Fibroblast of the aortic adventitia (primary cell): ENCODE measurements at places on chromosomes 1 and 21. TPM values are rescaled to one million over a fixed set of nuclear protein-coding genes. Genes with fewer than 3 reads are reported as not detected.

CAP1 gene
- total RNA-seq, result 68.1 and 376 TPM in 2 replicates

COL8A2 gene
- 11.0 and 20.9 TPM in 2 replicates for total RNA-seq

S100A8 gene
- not detected in 2 replicates for total RNA-seq

NUP210L gene
- total RNA-seq, result 0.09 TPM in 1 of 2 replicates, not detected in the other

AQP10 gene
- total RNA-seq, result not detected in 2 replicates

MRPL24 gene
- 19.0 and 42.8 TPM in 2 replicates for total RNA-seq

SPATA21 gene
- not detected in 2 replicates for total RNA-seq

SV2A gene
- 17.4 and 25.0 TPM in 2 replicates for total RNA-seq

CD244 gene
- 0.33 TPM in 1 of 2 replicates, not detected in the other for total RNA-seq

ARMH1 gene
- total RNA-seq, result 0.41 and 1.7 TPM in 2 replicates

GABRD gene
- not detected in 2 replicates for total RNA-seq

KIF14 gene
- 1.8 and 13.4 TPM in 2 replicates for total RNA-seq

KRTAP25-1 gene
- total RNA-seq, result not detected in 2 replicates

AGBL4 gene
- not detected in 2 replicates for total RNA-seq

NID1 gene
- 26.7 and 68.1 TPM in 2 replicates for total RNA-seq

RNF223 gene
- not detected in 2 replicates for total RNA-seq

TPTE gene
- total RNA-seq, result not detected in 2 replicates

C1orf141 gene
- 0.65 TPM in 1 of 2 replicates, not detected in the other for total RNA-seq

ITGB2 gene
- 0.09 TPM in 1 of 2 replicates, not detected in the other for total RNA-seq

CHRM3 gene
- total RNA-seq, result 0.09 TPM in 1 of 2 replicates, not detected in the other

GUCA2A gene
- not detected in 2 replicates for total RNA-seq

BMP8B gene
- total RNA-seq, result not detected in 2 replicates

MIXL1 gene
- total RNA-seq, result not detected in 2 replicates

ADGRL4 gene
- 12.3 and 139 TPM in 2 replicates for total RNA-seq

AMY1C gene
- total RNA-seq, result not detected in 2 replicates

SOX13 gene
- 3.3 and 5.1 TPM in 2 replicates for total RNA-seq

DCDC2B gene
- total RNA-seq, result not detected in 2 replicates

ELF3 gene
- total RNA-seq, result 0.09 TPM in 1 of 2 replicates, not detected in the other

SPRR2A gene
- total RNA-seq, result not detected in 2 replicates
